ENCODE measurements at places on chromosomes 3 and 15. TPM values are rescaled to one million over a fixed set of nuclear protein-coding genes. Genes with fewer than 3 reads are reported as not detected.
A peak's percentile ranks its signal among the peaks of the same experiment; 100 is the strongest.

- H3K27ac ChIP-seq, result peak overlapping the region; percentile 60
- peak; percentile 77 for DNase-seq
- H3K36me3 ChIP-seq, result no peaks in the 10 kb centered on the region
- H3K4me1 ChIP-seq, result peaks cover 63% of the 10 kb centered on the region
- H3K27me3 ChIP-seq, result no peaks in the 10 kb centered on the region
Measured at GRCh38 chr15:31268911-31269784, 57.5 kb upstream of the KLF13 start.

DUOX1 gene
- polyA plus RNA-seq, result 2.6 TPM

- H3K36me3 ChIP-seq, result peaks cover 68% of the 10 kb centered on the region
- no peaks in the 10 kb centered on the region for H3K27me3 ChIP-seq
- H3K4me3 ChIP-seq, result no peak overlapping the region
- no peaks in the 10 kb centered on the region for H3K4me1 ChIP-seq
Measured at GRCh38 chr15:65460741-65461347, 38.1 kb upstream of the IGDCC4 start.

ABHD17C gene
- polyA plus RNA-seq, result 50.7 TPM

- no peaks in the 10 kb centered on the region for H3K27me3 ChIP-seq
- no peak overlapping the region for H3K4me3 ChIP-seq
- no peak overlapping the region for H3K27ac ChIP-seq
Measured at GRCh38 chr3:81549831-81550230, 211.6 kb downstream of the GBE1 start.

- no peaks in the 10 kb centered on the region for H3K36me3 ChIP-seq
- H3K4me1 ChIP-seq, result no peaks in the 10 kb centered on the region
- no peak overlapping the region for H3K4me3 ChIP-seq
Measured at GRCh38 chr3:157297328-157297915, 137.5 kb upstream of the CCNL1 start.

FBXO40 gene
- polyA plus RNA-seq, result not detected

RASL12 gene
- polyA plus RNA-seq, result 3.6 TPM

DNA sequence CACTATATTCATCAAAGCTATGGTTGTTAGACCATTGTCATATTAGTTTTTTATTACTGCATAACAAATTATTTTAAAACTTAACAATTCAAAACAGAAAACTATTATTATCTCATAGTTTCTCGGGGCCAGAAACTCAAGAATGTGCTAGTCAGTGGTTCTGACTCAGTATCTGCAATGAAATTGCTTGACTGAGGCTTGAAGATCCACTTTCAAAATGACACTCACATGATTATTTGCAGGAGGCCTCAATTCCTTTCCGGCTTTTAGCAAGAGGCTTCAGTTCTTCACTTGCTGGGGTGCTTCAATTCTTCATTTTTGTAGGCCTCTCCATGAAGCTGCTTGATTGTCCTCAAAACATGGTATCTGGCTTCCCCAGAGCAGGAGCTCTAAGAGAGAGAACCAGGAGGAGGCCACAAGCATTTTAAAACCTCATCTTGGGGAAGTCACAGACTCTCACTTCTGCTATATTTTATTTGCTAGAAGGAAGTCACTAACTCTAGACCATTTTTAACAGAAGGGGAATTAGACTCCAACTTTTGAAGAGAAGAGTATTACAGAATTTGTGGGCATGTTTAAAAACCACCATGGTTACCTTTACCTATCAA lies 383.7 kb downstream of the MFSD1 start:
- H3K4me1 ChIP-seq, result no peaks in the 10 kb centered on the region
- no peaks in the 10 kb centered on the region for H3K36me3 ChIP-seq
- DNase-seq, result no peak
- H3K27me3 ChIP-seq, result no peaks in the 10 kb centered on the region
- H3K27ac ChIP-seq, result no peak overlapping the region

IQSEC1 gene
- 24.3 TPM for polyA plus RNA-seq

- H3K4me1 ChIP-seq, result no peaks in the 10 kb centered on the region
- H3K27ac ChIP-seq, result no peak overlapping the region
- no peaks in the 10 kb centered on the region for H3K36me3 ChIP-seq
- no peak overlapping the region for H3K4me3 ChIP-seq
Measured at GRCh38 chr3:160804762-160805161, 48.7 kb downstream of the PPM1L start.

GRCh38 chr3:187015903-187016638 lies 85.7 kb downstream of the ST6GAL1 start:
- no peaks in the 10 kb centered on the region for H3K36me3 ChIP-seq
- no peaks in the 10 kb centered on the region for H3K27me3 ChIP-seq
- DNase-seq, result no peak

DNA sequence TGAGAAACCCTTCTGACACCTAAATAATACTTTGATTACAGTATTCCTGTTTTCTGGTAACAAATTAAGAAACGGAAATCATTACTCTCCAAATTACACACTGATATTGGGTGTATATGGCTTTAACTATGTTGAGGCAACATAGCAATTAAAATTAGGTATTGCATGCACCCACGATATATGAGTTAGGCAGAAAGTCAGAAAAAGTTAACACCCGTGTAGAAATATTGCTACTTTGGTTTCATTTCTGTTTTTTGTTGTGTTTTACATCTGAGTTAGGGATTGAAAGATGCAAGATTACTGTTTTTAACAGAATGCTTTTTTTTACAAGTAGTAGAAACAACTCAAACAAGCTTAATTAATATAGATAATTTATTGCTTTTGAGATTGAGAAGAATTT lies 327.8 kb downstream of the GBE1 start:
- H3K36me3 ChIP-seq, result no peaks in the 10 kb centered on the region
- no peak overlapping the region for H3K27ac ChIP-seq
- H3K27me3 ChIP-seq, result no peaks in the 10 kb centered on the region
- no peaks in the 10 kb centered on the region for H3K4me1 ChIP-seq
- DNase-seq, result no peak

GRCh38 chr15:84773716-84774115 lies 25.3 kb downstream of the ZNF592 start:
- H3K4me1 ChIP-seq, result no peaks in the 10 kb centered on the region
- no peak for DNase-seq
- H3K27ac ChIP-seq, result no peak overlapping the region
- no peaks in the 10 kb centered on the region for H3K27me3 ChIP-seq
- H3K36me3 ChIP-seq, result peaks cover 42% of the 10 kb centered on the region

- DNase-seq, result no peak
- no peak overlapping the region for H3K4me3 ChIP-seq
- no peaks in the 10 kb centered on the region for H3K36me3 ChIP-seq
- H3K27me3 ChIP-seq, result no peaks in the 10 kb centered on the region
- no peak overlapping the region for H3K27ac ChIP-seq
- peaks cover 11% of the 10 kb centered on the region for H3K4me1 ChIP-seq
Measured at GRCh38 chr3:42045708-42046243, 45.4 kb upstream of the TRAK1 start.

- H3K4me3 ChIP-seq, result no peak overlapping the region
- H3K27ac ChIP-seq, result no peak overlapping the region
- H3K4me1 ChIP-seq, result no peaks in the 10 kb centered on the region
- no peaks in the 10 kb centered on the region for H3K27me3 ChIP-seq
- DNase-seq, result no peak
Measured at GRCh38 chr3:132622148-132622547, 25.1 kb downstream of the ACKR4 start.

GRCh38 chr15:100041127-100041828 lies 300.5 kb downstream of the ADAMTS17 start:
- H3K27ac ChIP-seq, result no peak overlapping the region
- no peak overlapping the region for H3K4me3 ChIP-seq
- no peaks in the 10 kb centered on the region for H3K4me1 ChIP-seq

GRCh38 chr3:58414538-58415197 lies 19.0 kb downstream of the PDHB start:
- no peak overlapping the region for H3K4me3 ChIP-seq
- H3K27me3 ChIP-seq, result no peaks in the 10 kb centered on the region
- peaks cover 16% of the 10 kb centered on the region for H3K36me3 ChIP-seq
- peaks cover 6% of the 10 kb centered on the region for H3K4me1 ChIP-seq
- H3K27ac ChIP-seq, result no peak overlapping the region
- DNase-seq, result peak; percentile 47

DNA sequence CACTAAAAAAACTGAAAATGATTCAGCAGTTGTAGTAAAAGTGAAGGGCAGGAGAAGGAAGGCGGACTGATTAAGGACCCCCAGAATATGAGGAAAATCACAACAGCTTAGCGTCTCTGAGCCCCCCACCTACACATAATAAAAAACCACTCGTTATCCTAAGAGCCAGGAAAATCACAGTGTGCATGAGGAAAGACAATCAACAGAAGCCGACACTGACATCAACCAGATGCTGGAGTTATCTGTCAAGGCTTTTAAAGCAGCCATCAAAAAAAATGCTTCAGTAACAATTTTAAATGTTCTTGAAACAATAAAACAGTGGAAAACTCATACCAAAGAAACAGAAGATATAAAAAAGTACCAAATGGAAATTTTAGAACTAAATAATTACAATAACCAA lies 9.7 kb upstream of the CXCR6 start:
- peaks cover 83% of the 10 kb centered on the region for H3K36me3 ChIP-seq
- H3K27ac ChIP-seq, result no peak overlapping the region
- H3K4me1 ChIP-seq, result no peaks in the 10 kb centered on the region
- no peak overlapping the region for H3K4me3 ChIP-seq
- no peaks in the 10 kb centered on the region for H3K27me3 ChIP-seq
- DNase-seq, result no peak

MUC20 gene
- 34.5 TPM for polyA plus RNA-seq

GRCh38 chr3:151866711-151867410 lies 6.6 kb upstream of the SUCNR1 start:
- no peaks in the 10 kb centered on the region for H3K27me3 ChIP-seq
- H3K36me3 ChIP-seq, result no peaks in the 10 kb centered on the region
- peaks cover 2% of the 10 kb centered on the region for H3K4me1 ChIP-seq
- no peak for DNase-seq
- no peak overlapping the region for H3K4me3 ChIP-seq
- no peak overlapping the region for H3K27ac ChIP-seq

GRCh38 chr3:65018801-65019200 lies 331.0 kb upstream of the ADAMTS9 start:
- no peaks in the 10 kb centered on the region for H3K36me3 ChIP-seq
- no peak for DNase-seq
- no peak overlapping the region for H3K27ac ChIP-seq
- H3K4me3 ChIP-seq, result no peak overlapping the region

GRCh38 chr3:170802164-170803151 lies 67.5 kb downstream of the RPL22L1 start:
- H3K36me3 ChIP-seq, result no peaks in the 10 kb centered on the region
- no peaks in the 10 kb centered on the region for H3K27me3 ChIP-seq
- no peaks in the 10 kb centered on the region for H3K4me1 ChIP-seq
- DNase-seq, result no peak

DNA sequence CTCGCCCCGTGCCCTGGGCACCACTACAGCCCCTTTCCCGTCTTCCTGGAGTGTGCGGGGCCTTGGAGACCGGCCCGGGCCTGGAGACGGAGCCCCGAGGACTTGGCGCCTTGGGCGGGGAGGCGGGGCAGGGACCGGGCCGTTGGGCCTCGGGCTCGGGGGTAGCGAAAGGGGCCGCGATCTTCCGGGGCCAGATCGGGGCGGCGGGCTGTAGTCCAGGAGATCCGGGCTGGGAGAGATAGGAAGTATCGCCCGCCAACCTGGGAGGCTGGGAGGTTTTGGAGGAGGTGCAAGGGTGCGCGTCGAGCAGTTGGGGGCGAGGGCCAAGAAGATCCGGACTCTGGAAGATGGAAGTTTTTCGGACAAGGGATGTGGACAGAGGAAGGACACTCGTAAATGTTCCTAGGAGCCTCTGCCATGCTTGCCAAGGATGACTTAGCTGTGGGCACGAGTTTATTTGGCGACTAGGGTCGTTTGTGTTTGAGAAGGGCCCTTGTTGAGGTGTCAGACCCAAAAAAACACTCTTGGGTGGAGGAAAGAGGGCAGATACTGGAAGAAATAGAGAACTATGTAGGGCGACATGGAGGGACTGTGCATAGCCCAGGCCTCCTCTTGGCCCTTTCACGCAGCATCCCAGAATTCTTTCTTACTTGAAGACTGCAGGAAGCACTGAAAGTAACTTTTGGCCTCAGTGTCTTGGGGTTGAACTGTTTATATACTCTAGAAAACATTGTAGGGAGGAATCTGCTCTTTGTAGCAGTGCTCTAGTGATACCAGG lies 712 bp downstream of the RTF1 start:
- DNase-seq, result peak; percentile 21
- H3K27me3 ChIP-seq, result no peaks in the 10 kb centered on the region
- peak overlapping the region; percentile 88 for H3K4me3 ChIP-seq

ZNF774 gene
- polyA plus RNA-seq, result 6.0 TPM

DNA sequence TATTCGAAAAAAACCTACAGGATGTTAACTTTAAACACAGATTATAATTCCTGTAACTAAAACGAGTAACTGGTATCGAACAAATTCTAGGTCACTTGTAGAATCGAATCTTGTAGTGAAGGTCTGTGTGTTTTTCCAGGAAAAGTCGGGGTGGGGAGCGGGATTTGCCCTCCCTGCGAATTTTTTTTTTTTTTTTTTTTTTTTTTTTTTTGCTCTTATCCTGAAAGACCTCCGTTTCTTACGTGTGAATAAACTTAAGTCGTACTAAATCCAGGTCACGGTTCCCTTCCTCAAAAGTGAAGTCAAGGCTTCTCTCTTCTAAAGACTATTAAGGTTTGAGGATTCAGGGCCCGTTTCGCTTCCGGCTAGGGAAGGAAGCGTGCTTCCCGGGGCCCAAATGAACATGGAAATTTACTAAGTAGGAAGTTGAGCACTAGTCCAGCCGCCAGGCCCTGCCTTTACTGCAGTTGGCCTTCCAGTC lies 770 bp downstream of the TBC1D5 start:
- no peak for DNase-seq
- peaks cover 6% of the 10 kb centered on the region for H3K4me1 ChIP-seq
- no peaks in the 10 kb centered on the region for H3K36me3 ChIP-seq
- H3K27ac ChIP-seq, result peak overlapping the region; percentile 98

DNA sequence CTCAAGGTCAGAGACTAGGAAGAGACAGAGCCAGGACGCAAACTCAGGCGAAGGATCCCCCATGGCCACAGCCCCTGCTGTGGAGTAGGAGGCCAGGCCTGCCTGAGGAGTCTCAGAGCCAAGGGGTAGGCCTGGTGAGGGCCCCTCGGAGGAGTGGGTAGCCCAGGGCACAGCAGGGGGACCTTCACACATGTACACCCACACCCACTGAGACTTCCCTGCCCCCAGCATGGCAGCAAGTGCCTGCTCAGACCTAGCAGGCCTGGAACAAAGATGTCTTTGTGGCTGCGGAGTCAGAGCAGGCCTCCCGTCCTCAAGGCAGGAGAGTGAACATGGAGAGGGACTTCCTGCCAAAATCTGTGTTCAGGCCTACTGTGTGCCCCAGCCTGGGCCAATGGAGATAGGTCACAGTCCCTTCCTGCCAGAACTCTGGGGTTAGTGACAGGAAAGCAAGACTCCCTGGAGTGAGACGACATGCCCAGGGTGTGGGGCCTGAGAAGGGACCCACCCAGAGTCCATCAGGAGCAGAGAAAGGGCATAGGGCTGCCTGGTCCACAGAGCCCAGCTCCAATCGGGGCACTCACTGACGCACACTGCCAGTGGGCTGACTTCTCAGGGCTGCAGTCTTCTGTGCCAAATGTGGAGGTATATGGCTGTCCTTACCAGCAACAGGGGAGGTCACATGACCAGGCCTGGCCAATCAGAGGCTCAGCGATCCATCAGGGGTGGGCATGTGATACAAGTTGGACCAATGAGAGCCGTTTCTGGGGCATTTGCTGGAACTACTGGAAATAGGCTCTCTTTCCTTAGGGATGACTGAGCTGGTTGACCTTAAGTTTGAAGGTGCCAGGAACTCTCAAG lies 2.3 kb downstream of the GRIP2 start:
- DNase-seq, result no peak
- no peak overlapping the region for H3K4me3 ChIP-seq
- H3K4me1 ChIP-seq, result peaks cover under 1% of the 10 kb centered on the region
- H3K36me3 ChIP-seq, result no peaks in the 10 kb centered on the region
- H3K27me3 ChIP-seq, result peaks cover 3% of the 10 kb centered on the region

Measured in large intestine (tissue), 12 donors.